Right renal pelvis (tissue), 4 donors: ENCODE measurements at places on chromosomes 2 and 18.

GRCh38 chr2:68721482-68722101, 13.0 kb upstream of the ARHGAP25 start:
- DNase-seq = no peak

GRCh38 chr2:65554765-65555591, 122.6 kb upstream of the SPRED2 start:
- no peak for DNase-seq

DNA sequence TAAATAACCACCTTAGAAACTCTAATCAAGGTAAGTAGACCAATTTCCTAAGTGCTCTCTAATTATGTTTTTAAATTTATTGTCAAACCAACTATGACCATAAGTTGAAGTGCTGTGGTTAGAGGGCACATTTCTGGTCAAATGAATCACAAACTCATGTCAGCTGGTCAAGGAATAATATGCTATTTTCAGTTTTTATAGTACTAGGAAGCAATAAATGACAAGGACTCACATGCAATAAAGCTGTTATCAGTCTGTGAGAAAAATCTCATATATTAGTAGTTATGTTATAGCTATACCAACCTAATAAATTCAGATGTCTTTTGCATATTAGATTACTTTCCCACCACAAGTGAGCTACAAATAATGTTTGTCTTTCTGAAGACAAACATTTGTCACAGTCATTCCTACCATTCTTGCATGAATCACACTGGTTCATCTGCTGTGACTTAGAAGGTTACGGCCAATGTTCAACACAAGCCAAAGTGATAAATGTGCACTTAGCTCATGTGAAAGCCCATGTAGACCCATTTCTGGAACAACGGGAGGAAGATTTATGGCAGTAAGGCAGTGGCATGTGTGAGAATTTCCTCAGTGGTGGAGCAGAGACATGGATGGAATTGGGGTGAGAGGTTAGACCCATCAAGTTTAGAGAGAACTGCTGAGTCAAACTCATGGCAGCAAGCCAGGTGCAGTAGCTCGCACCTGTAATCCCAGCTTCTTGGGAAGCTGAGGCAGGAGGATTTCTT, 27.4 kb upstream of the CCNYL1 start:
- no peak for DNase-seq

DNA sequence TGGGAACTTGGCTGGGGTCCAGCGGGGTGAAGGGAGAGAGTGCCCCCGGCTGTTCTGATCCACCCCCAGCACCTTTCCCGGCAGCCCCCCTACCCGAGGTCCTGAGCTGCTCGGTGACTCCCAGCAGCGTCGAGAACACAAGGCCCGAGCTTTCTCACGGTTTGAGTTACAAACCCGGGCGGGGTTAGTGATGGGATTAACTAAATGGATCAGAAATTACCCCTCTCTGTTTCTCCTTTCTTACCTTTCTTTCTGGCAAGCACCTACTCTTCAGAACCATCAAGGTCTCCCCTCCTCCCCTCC, 139.4 kb upstream of the GPC1 start:
- no peak for DNase-seq

DNA sequence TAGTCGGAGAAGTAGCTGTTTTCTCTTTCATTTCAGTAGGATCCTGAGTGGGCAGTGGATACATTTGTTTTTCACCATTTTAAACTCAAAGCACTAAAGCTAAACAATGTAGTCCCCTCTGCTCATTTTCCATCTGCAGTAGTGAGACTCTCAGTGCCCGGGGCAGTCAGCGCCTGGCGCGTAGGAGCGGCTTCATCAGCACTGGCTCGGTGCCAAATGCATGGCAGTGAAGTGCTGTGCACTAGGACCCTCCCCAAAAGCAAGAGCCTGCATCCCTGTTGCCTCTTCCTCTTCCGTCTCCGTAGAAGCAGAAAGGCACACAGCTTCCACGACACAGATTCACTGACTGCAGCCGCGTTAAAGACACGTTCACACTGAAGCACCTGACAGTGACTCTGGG, 19.0 kb upstream of the ESPNL start:
- no peak for DNase-seq

DNA sequence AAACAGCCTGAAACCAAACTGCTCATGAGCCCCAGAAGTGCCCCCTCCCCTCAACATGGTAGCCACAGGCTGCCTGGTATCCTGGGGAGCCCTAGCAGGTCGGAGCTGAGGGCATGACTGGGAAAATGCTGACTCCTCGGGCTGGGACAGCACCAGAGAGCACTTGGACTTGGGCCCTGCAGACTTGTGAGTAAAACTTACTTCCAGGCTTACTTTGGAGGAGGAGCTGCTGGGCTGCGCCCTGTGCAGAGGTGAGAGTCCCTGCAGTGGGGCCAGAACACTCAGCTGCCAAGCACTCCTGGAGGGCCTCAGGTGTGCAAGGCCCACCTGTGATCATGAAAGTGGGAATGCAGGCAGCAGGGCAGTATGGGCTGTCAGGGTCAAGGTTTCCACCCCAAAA, 119.4 kb downstream of the SEPTIN10 start:
- DNase-seq = no peak

DNA sequence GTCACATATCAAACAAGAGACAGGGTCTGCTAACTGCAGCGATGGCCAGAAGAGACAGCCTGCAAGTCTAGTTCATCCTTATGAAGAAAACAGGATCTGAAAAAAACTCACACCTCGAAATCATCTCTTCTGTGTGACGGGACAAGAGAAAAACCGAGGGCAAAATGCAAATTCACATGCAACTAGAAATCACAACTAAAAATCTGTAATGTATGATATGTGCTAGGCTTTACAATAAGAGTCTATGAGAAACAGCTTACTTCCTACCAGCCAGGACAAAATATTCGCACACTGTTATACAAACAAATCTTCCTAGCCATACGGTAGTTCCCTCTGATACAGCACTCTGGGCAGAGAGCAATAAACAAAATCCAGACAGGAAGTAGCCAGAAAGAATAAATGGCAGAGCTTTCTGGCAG, 48.8 kb downstream of the ANKRD44 start:
- no peak for DNase-seq

GRCh38 chr18:32595832-32596231, 125.2 kb upstream of the GAREM1 start:
- no peak for DNase-seq

DNA sequence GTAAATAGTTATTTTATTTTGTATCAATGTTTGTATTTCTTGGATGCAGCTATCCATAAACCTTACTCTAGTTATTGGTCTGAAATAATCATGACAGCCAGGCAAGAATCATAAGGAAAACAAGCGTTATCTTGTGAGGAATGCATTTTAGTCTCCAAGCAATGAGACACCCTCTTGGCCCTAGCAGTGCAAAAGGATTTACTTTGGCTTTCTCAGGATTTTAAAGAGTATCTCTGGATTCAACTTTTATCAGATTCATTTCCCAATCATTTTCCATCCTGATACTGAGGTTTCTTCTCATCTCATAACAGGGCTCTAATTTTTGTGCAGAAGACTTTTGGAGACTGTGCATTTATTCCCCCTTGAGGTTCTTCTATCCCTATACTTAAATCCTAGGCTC, 480.8 kb downstream of the TMX3 start:
- DNase-seq = no peak

GRCh38 chr2:159849160-159849813, 51.3 kb upstream of the CD302 start:
- no peak for DNase-seq

- no peak for DNase-seq
These were observed 471.5 kb downstream of the EPHA4 start for GRCh38 chr2:221100467-221101089.

GRCh38 chr2:23630961-23631360, 246.0 kb downstream of the KLHL29 start:
- DNase-seq = no peak

DNA sequence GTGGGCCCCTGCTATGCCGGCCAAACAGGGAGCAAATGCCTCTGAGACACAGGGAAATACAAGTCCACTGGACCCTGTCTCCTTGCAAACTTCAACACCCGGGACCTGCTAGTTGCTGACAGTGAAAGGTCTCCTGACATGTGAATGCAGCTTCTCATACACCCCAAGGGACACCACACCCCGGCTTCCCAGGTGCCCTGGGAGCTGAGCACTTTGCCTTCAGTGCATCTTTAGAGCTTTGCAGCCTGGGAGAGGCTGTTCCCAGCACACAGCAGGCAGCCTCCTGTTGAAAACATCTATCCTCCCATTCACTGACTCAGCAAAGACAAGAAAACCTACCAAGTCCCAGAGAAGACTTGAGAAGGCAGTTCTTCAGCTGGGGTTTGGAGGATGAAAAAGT, 143.4 kb downstream of the COL6A3 start:
- no peak for DNase-seq

GRCh38 chr18:61286867-61287266, 46.4 kb upstream of the CDH20 start:
- no peak for DNase-seq

- DNase-seq = no peak
These were observed 2.7 kb downstream of the TNP1 start for GRCh38 chr2:216857131-216857550.

DNA sequence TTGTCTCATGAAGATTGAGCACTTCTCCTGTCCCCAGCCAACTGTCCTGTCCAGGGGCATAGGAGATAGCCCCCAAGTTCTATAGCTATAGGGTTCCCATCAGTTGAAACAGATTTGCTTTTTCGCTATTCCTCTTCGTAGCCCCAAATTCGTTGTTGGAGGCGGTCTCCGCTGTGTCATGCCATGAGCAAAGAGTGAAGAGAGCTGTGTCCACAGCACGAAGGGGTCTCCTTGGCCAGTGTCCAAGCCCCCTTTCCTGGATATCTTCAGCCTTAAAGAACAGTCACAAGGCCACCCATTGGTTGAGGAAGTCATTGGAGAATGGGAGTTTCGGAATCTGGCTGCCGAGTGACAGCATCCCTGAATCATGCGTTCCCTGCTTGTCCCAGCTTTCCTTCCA, 21.0 kb downstream of the IGFBP5 start:
- DNase-seq = no peak

DNA sequence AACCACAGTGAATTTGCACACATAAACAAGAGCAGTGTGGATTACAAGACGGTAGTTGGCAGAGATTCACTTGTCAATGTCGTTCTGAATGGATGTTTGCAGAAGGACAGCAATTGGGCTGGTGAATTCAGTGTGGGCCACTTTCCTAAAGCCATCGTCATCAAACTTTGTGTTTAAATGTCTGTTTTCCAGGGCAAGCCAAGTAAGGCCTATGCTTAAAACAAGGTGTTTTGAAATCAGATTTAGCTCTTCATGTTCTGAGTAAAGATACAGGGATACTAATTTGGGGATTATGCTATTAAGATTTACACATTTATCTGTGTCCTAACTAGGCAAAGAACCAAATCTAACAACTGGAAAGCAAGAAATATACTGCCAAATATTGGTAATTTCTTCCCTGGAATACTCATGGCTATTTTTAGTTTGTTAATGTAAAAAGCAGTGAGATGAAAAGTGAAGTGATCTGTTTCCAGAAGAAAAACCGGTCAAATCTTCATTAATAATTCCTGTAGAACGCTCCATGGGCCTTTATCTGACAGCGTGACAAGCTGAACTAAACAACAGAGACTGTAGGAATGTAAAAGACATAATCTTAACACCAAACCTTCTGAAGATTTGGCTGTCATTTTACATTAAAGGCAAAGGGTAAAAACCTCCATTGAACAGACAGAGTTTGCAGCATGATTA, 175.7 kb downstream of the ICOS start:
- DNase-seq = no peak

GRCh38 chr2:217818293-217818850, 184.4 kb downstream of the TNS1 start:
- DNase-seq = no peak

- no peak for DNase-seq
These were observed 249.7 kb downstream of the SP3 start for GRCh38 chr2:173715441-173715840.

GRCh38 chr2:154694881-154695280, 3.6 kb upstream of the KCNJ3 start:
- no peak for DNase-seq

- DNase-seq = no peak
These were observed 91.1 kb downstream of the TTC32 start for GRCh38 chr2:19810637-19811036.

DNA sequence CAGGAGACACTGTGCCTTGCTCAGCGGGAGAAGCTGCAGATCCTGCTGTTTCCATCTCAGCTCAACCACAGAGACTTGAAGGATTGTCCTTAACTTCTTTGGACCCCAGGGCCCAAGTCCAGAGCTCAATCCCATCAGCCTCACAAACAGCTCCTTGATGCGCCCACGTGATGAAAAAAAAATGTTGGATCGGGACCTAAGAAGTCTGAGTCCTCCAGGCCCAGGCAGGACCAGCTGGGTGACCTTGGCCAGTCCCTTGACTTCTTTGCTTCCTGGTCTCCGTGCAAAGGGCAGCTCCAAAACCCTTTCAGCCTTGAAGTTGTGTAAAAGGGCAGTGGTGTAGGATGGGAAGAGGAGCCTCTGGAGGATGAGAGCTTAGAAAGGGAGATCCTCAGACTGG, 175.5 kb downstream of the ZFP36L2 start:
- no peak for DNase-seq

GRCh38 chr2:240798327-240798905, 21.6 kb downstream of the KIF1A start:
- no peak for DNase-seq

DNA sequence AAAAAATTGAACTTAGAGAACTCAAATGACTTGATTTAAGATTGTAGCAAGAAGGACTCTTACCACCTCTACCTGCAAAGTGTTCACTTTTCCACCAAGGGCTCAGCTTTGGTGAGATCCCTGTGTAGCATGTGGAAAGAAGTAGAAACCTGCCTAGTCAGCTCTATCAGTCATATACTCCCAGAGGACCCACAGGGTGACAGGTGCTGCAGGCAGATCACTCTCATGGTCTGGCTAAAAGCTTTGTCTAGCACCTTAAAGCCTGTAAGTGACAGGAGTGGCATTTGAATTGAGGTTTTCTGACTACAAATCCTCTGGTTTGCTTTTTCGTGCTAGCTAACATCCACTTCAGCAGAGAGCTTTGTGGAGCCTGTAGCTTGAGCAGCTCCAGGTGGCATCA, 18.7 kb upstream of the NEMP2 start:
- DNase-seq = no peak

DNA sequence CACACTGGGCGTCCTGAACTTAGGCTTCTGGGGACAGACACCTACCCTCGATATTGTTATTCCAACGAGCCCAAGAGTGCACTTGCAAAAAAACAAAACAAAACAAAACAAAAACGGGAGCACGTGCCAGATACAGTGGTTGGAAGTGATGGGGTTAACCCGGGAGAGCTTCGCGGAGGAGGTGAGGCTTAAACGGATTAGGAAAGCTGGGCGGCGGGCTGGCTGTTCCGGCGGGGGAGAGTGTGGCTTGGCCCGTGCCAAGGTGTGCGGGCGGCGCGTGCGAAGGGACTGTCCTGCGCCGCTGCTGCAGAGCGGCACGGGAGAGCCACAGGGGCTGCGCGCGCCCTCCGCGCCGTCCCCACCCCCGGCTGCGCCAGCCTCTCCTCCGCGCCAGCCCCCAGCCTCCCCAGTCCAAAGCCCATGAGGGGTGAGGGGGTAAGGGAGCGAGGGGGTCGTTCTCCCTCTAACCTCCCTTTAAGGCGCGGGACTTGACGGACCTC, 1.5 kb upstream of the SLC30A3 start:
- DNase-seq = no peak

GRCh38 chr18:47981320-47981719, 50.9 kb upstream of the SMAD2 start:
- DNase-seq = no peak
